Stimulated activated CD8-positive, alpha-beta memory T cell treated with anti-CD3 and anti-CD28 coated beads, Interleukin-7, amount 100 ng/mL, for 24 hours (primary cell): ENCODE measurements at places on chromosomes 4 and X.

GRCh38 chrX:133402042-133402453 is 13.2 kb downstream of the GPC4 start:
- no peak for DNase-seq

DNA sequence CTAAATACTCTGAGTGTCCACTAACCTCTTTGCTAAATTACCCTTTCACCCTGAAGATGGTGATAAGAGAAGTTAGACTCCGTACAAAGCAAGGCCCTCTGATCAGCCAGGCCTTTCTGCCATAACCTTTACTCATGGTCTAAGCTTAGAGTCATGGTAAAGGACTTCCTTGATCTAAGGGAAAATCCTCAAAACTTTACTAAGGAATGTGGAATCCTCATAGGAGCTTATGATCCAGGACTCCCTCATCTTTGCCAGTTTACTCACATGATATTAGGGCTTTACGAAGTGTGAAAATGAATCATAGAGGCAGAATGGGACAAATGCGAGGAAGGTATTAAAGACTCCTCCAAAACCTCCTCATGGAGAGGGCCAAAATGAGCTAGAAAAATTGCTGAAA is 7.9 kb upstream of the FAM13A start:
- no peak for DNase-seq

GRCh38 chrX:123340696-123341095 is 156.6 kb downstream of the GRIA3 start:
- DNase-seq: no peak

- no peak for DNase-seq
Measured at GRCh38 chrX:4182408-4182806, 469.0 kb upstream of the PRKX start.

DNA sequence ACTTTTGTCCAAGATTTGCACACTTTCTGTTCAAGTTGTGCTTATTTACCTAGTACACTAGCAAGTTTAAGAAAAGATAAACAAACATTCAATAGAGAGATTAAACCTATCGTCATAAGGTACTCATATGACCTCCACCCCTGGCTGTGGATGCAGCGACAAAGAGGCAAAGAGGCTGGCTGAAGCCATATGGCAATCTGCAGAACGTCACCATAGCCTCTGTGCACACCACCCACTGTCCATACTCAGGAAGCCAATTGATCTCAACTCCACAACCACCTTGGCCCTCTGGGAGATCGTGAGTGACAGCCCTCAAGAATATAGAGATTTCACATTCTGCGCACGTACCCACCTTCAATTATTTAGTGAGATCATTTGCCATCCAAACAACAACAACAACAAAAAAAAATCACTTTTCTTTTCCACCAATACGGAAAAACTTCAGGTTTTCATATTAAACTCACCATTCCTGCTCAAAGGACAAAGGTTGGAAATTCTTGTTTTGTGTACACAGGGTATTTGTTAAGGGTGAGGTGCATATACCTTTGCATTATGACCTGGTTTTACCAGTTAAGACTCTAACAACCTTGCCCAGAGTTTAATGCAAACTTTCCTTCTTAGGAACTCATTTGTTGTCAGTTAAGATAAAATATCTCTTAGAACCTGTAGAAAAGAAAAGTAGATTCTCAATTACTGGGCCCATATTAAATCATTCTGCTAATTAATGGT is 243.0 kb upstream of the FSTL5 start:
- DNase-seq: no peak

- no peak for DNase-seq
Measured at GRCh38 chr4:78345237-78345636, 206.3 kb upstream of the ANXA3 start.

GRCh38 chrX:106484233-106484632 is 127.5 kb upstream of the RADX start:
- no peak for DNase-seq

DNA sequence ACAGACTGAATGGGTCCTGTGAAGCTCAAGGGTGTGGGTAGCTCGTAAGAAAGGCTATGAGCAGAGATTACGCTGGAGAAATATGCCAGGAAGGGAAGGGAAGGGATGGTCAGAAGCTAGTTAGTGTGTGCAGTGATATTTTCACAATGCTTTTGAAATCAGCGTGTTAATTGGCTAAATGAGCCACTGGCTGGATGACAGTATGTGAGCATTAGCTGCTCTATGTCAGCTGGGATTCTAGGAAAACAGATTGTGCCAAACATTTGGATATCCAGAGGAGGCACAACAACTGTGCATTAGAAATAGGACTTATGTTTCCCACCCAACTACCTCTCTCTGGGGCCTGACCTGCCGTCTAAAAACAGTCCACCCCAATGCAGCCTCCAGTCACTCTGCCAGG is 168.5 kb downstream of the DHRSX start:
- DNase-seq: no peak

DNA sequence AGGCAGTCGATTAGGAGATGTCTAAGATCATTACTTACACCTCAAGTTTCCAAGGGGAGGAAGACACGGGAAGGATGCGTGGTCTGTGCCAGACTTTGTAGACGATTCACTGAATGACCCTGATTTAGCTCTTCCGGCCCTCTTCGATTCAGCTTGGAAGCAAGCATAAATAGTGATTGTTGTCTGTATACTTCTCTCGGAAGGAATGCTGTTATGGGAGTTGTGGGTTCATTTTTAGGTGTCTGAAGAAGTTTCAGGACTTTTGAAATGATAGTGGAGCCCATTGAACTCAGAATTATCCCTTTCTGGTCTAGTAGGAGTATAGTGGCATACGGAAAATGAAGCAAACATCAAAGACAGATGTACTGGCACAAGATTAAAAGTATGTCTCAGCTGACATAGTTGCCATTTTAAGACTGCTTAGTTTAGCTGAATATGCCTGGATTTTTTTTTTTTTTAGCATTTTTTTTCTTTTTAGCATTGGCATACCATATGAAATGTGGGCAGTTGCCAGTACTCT is 1.0 kb upstream of the ANKRD17 start:
- DNase-seq: no peak

GRCh38 chr4:104758574-104758973 is 263.9 kb upstream of the CXXC4 start:
- no peak for DNase-seq

DNA sequence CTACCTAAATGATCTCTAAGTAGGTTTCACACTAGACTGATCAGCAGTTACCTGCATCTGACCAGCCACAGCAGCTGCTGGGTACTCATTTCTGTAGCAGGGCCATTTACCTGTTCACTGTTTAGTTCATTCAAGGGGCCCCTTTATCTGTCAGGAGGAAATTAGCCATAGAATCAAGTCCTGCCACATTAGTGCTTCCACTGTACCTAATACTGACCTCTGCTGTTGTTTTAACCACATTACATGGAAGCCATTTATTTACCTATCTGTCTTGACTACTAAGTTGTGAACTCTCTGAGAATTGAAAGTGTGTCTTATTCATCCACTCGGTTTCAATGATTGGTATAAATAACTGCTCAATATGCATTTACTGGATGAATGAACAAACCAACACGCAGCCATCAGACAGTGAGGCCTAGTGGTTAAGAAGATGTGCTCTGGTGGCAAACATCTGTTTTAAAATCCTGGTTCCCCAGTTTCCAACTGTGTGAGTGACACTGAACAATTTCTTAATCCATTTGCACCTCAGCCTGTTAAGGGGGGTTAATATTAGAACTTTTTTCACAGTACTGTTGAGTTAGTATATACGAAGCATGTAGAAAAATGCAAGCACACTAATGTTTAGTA is 30.0 kb upstream of the ANXA5 start:
- DNase-seq: no peak

DNA sequence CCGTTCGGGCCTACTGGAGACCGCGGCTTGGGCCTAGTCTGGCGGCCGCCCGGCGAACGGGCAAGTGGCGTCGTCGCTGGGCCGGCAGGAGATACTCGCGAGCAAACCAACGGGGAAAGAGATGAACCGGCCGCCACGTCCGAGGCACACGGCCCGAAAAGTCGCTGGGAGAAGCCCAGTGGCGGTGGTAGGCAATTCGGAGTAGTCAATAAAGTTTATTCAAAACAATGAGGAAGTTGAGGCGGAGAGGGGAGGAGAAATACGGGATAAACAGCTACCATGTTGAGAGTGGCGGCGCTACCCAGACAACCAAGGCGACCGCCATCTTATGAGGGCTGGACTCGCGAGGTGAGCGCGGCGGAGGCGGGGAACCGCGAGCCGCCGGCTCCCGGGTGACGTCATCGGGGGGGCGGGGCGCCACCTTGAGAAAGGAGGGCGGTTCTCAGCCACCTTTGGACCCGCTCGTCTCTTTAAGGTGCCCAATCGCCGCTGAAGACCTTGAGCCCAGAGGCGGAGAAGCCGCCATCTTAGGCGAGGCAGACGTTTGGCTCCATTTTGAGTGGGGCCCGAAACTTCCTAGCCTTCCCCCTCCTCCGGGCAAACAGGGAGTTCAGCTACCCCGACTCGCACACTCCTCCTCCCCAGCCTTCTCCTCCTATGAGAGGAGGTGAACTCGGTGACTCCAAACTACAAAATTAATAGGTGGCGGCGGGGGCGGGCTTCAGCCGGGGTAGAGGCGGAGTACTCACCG is at the start of gene PHF8:
Gene PHF8, minus strand, starts transcription at position 348 of the 751 bp plus-strand sequence. CDS start 1,745 bp downstream, outside the sequence.
- DNase-seq: peak; percentile 87

DNA sequence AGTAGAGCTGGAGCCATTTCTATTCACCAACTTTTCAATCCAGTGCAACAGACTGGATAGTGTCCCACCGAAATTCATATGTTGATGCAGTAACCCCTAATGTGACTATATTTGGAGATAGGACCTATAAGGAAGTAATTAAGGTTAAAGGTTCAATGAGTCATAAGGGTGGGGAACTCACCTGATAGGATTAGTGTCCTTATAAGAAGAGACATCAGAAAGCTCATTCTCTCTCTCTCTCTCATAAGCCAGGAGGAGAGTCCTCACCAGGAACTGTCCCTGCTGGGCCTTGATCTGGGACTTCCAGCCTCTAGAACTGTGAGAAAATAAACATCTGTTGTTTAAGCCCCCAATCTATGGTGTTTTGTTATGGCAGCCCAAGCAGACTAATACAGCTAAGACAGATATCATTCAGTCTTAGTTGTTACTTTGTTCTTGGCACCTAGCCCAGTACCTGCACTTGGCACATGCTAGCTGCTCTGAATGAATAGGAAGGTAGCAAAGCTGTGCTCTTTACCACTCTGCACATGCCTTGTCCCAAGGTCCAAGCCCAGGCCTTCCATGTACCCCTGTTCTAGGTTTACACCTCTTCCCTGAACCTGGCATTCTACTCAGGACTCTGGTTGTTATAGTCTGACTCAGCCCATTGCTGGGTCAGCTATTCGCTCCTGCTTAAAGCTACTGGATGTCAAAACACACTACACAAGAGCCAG is 19.2 kb upstream of the BRS3 start:
- no peak for DNase-seq
